ENCODE measurements at places on chromosomes 3 and 15.

GRCh38 chr3:159763602-159764489 lies 224.8 kb upstream of the IL12A start:
- no peak for DNase-seq

GRCh38 chr3:196995027-196995426 lies 26.4 kb upstream of the PIGZ start:
- DNase-seq = no peak

DNA sequence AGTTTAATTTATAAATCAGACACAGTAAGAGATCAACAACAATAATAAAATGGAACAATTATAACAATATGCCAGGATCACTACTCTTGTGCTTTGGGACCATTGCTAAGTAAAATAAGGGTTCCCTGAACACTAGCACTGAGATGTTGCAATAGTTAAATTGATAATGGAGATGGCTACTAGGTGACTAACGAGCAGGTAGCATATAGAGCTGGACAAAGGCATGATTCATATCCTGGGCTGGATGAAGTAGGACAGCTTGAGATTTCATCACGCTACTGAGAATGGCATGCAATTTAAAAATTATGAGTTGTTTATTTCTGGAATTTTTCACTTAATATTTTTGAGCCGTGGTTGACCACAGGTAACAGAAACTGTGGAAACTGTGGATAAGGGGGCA lies 20.7 kb upstream of the MYZAP start:
- peak; percentile 21 for DNase-seq

- no peak for DNase-seq
Observed at GRCh38 chr3:148092624-148093347, 604.9 kb upstream of the AGTR1 start.

- DNase-seq = no peak
Observed at GRCh38 chr15:39852250-39852649, 67.8 kb downstream of the GPR176 start.

DNA sequence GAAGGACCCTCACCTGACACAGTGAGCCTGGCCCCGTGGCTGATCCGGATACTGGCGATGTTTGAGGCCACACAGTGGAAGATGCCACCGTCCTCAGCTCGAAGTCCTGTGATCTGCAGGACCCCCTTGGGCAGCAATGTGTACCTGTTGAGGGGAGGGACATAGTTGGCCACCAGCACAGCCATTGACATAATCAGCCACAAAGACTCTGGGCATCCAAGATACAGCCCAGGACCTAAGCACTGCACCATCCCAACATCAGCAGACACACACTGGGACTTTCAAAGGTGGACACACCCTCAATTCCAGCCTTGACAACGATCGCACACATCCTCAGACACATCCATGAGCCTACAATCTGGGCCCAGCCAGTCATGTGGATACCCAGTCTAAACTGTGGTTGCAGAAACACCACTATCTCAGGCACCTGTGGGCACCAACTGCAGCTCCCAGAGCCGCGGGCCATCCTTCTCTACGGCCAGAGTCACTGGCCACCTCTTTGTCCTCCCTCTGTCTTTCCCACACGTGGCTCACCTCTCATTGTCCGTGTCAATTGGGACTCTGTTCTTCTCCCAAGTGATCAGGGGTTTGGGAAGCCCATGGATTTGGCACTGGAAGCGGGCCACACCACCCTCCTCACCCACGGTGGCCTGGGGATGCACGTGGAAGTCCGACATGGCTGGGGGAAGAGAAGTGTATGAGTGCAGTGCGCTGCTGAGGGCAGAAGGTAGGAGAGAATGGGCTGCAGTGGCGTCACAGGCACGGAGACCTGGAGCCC lies 31.0 kb downstream of the RNU5B-1 start:
- no peak for DNase-seq

GRCh38 chr3:50606596-50606995 lies 5.0 kb downstream of the CISH start:
- DNase-seq = no peak

GRCh38 chr15:92009162-92009561 lies 155.7 kb downstream of the SLCO3A1 start:
- DNase-seq = no peak

DNA sequence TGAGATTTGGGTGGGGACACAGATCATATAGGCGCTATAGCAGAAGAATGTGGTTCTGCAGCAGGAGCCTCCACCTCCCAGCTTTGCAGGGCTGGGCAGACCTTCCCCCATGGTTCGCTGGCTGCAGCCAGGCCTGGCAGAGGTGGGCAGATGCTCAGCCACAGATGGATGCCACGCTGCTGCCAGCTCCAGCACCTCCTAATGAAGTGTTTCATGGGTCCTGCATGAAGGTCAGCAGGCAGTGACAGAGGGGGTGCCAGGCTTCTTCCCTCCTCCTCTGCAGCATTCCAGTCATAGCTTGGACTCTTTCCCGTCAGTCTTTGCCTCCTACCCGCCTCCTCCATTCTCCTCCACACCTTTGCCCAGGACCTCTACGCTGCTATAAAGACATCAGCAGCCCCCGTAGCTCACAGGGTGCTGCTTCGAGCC lies 85.9 kb downstream of the SLCO3A1 start:
- DNase-seq = no peak

- no peak for DNase-seq
Observed at GRCh38 chr3:54134713-54135112, 12.4 kb downstream of the CACNA2D3 start.

GRCh38 chr3:46907271-46907670 lies 29.8 kb downstream of the PTH1R start:
- DNase-seq = no peak

DNA sequence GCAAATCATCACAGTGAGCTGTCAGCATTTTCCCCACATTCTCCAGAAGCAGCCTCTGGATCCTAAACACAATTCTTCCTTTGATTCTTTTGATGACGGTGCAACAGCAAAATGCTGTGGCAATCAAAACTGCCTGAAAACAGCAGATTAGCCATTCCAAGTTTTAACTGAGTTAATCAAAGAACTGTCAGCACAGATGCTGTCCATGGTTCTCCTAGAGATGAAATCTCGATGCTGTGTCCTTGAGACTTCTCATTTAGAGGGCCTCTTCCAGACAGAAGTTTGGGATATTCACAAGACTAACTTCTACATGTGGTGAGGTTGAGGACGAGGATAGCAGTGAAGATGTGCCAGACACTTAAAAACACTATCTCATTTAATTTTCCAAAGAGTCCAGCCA lies 50.4 kb upstream of the GYG1 start:
- DNase-seq = no peak

GRCh38 chr3:134302674-134303073 lies 52.0 kb upstream of the RYK start:
- no peak for DNase-seq

GRCh38 chr15:29104566-29104880 lies 165.1 kb downstream of the NSMCE3 start:
- no peak for DNase-seq

DNA sequence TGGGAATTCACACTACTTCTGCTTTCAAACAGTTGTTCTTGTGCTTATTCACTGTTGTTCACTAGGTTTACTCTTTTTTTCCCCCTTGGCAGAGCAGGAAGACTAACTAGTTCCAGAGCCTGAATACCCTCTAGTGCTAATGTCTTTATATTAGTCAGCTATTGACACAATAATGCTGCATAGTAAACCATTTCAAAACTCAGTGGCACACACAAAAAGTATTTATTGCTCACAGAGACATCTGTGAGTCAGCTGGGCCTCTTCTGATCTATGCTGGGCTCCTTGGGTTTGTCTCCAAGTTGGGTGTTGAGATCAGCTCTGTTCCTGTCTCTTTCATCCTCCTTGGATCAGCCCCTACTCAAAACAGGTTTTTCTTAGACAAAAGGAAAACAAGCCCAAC lies 51.1 kb downstream of the RSRC1 start:
- DNase-seq = peak; percentile 78

DNA sequence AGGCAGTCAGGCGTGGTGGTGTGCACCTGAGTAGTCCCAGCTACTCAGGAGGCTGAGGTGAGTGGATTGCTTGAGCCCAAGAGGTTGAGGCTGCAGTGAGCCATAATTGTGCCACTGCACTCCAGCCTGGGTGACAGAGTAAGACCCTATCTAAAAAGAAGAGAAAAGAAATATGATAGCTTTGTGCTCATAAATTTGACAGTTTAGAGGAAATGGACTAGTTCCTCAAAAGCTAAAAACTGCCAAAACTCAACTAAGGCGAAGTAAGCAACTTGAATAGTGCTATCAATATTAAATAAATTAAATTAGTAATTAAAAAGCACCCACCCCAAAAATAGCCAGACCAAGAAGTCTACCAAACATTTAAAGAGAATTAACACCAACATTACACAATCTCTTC lies 24.5 kb upstream of the SLC15A2 start:
- no peak for DNase-seq

- no peak for DNase-seq
Observed at GRCh38 chr15:85543741-85544155, 163.3 kb downstream of the AKAP13 start.

- DNase-seq = no peak
Observed at GRCh38 chr3:182258538-182259177, 534.6 kb upstream of the ATP11B start.

- no peak for DNase-seq
Observed at GRCh38 chr3:197139586-197139985, 110.0 kb upstream of the MELTF start.

DNA sequence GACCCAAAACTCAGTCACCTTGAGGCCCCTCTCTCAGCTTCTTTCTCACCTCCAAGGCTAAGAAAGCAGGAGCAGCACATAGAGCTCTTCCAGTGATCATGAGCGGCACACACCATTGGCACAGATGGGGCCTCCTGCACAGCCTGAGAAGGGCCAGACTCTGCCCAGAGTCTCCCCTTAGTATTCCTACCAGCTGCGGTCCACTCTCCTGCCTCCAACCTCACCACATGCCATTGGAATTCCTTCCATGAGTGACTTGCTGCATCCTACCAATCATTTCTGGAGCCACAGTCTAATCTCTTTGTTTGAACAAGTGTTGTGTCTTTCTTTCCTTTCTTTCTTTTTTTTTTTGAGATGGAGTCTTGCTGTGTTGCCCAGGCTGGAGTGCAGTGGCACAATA lies 39.3 kb downstream of the CDCP1 start:
- no peak for DNase-seq

DNA sequence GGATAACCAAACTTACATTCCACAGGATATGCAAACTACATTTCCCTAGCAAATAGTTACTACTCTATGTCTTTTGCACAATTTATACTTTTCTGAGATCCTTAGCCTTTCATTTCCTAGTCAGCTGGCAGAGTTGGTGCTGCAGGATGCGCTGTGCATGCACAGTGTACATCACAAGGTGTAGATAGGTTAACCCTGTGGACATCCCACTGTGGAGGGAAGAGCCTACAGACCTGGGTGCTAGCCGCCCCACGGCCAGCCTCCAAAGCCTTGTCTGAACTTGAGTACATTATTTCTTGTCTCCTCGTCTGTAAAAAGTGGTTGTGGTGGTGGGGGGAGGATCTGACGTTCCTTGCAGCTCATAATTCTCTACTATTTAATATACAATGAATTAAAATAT lies 3.5 kb downstream of the TNFSF10 start:
- DNase-seq = no peak

DNA sequence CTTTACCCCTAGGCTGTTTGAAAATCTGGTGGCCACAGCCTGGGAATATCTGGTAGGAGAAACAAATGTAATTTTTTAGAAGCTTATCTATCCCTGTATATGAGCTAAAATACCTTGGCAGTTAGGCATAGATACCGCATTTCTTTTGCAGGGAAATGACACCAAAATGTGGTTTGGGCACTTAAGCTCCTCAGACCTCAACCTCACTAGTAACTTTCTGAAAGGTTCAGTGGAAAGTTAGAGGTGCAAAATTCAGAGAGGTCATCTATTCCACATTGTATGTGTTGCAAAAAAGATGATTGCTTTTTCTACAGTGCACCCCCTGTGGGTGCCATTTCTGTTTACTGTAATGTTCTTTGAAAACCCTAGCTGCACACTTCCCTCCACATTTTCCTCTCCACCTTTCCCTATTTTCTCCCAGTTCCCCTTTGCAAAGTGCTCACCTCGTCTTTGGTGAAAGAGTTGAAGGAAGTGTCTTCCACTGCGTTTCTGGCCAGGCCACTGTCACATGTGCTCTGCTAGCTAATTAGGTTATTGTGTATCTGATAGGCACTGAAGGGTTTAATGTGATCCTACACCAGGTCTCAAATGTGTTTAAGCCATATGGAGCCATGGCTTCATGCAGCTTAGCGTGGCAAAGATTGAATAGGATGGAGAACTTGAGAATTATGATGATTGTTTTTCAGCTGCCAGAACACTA lies 1.3 kb downstream of the SACM1L start:
- no peak for DNase-seq

- DNase-seq = no peak
Observed at GRCh38 chr3:156472684-156473083, 82.2 kb downstream of the SSR3 start.

DNA sequence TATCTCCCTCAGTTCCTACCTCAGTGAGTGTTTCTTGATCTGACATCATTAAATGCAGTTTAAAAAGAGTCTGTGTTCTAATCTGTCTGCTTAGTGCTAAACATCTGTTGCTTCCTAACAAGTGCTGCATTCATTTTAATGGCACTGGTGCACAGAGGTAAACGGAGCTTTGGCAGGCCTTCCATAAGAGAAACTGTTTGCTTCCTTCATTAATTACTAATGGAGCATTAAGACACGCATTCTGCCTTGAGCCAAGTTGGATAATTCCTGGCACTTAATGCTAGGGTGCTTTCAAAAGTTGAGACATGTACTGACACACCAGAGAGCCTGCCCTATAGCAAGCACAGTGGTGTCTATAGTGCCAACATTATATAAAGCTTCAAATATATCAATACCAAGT lies 34.7 kb downstream of the SCG5 start:
- DNase-seq = no peak

- no peak for DNase-seq
Observed at GRCh38 chr15:68818769-68819494, 1.8 kb downstream of the ANP32A start.

DNA sequence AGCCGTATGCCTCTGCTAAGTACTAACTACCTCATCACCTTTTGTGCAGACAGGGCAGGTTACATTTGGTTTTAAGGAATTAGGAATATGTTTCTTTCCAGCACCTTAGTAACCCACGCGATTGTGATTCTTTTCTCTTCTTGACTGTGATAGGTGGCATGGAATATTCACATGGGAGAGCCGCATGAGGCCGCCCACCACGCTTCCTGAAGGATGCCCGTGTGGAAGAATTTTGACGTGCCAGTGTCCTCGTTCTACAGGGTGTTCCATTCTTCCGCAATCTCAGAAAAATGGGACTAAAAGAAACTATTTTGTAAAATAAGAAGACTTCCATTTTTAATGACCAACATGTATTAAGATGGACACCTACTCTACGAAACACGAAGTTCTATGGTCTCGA lies 16.3 kb downstream of the B3GNT5 start:
- no peak for DNase-seq

GRCh38 chr15:65327651-65328393 lies 23.3 kb downstream of the RNU5B-1 start:
- no peak for DNase-seq

- no peak for DNase-seq
Observed at GRCh38 chr3:120370463-120370862, 21.3 kb upstream of the LRRC58 start.

DNA sequence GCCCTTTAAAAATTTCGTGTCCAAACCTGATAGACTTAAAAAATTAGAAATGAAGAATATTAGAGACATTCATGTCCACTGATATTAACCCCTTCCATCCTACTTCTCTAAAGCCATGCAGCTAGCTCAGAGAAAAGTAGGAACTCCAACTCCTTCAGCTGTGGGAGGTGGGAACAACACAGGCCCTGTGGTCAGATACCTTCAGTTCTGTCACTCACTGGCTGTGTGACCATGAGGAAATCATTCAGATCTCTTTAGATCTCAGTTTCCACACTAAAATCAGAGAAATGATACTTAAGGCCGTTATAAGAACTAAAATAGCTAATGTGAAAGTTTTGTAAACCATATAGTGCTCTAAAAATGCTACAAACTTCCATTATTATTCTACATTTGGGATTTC lies 209.8 kb downstream of the TNIK start:
- no peak for DNase-seq

All from BJ (cell line).